Midbrain (tissue), 1 donor: ENCODE measurements at places on chromosomes 1 and 21.

- no peak for DNase-seq
Measured at GRCh38 chr1:108043707-108044106, 78.7 kb upstream of the VAV3 start.

DNA sequence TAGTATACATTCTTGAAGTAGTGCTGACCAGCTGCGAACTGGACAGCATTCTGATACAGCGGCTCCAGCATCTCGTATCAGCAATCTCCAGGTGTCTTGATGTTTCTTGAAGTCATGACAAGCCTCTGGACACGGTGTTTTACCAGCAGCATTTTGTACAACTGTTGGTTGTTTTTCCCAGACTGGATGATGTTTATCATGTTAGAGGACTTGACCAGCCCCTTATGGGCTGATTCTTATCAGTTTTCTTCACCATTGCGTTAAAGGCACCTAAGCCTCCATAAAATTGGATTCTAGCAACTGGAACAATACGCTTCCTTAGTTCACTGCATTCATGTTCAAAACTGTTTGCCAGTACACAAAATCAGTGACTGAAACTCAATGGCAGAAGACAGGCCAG lies 29.1 kb downstream of the CACHD1 start:
- DNase-seq = no peak

- DNase-seq = no peak
Measured at GRCh38 chr1:203278885-203279406, 26.4 kb upstream of the BTG2 start.

DNA sequence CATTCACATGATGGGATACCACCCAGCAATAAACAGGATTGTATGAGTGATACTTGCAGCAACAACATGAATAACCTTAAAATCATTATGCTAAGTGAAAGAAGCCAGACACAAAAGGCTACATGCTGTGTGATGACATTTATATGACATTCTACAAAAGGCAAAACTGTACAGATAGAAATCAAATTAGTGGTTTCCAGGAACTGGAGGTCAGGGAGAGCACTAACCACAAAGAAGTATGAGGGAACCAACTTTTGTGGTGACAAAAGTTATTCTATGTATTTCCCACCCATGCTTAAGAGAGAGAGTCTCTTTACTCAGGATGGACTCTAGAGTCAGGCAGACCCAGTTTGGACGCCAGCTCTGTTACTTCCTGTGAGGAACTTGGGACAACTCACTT lies 364.5 kb upstream of the DAB1 start:
- DNase-seq = no peak

DNA sequence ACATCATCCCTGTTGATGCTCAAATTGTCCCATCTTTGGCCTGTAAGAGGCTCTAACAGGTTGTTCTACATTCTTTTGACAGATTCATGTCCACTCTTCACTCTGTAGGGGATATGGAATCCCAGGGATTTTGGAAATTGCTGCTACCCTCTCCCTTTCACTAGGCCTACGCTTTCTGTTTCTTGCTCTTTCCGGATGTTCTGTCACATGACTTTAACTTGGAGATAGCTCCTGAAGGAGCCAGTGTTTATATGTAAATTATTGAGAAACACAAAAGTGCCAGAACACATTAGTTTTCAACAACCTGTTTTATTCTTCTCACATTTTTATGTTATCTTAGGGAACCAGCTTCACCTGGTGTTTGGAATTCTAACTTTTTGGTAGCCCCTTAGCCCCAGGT lies 287.1 kb upstream of the ST6GALNAC5 start:
- no peak for DNase-seq

- DNase-seq = no peak
Measured at GRCh38 chr1:117527566-117528102, 78.2 kb upstream of the TENT5C start.

- DNase-seq = no peak
Measured at GRCh38 chr1:26191739-26192138, 1.3 kb downstream of the CATSPER4 start.

- DNase-seq = no peak
Measured at GRCh38 chr21:36848730-36849274, 117.7 kb downstream of the HLCS start.

GRCh38 chr1:211518330-211519289 lies 26.6 kb upstream of the RD3 start:
- no peak for DNase-seq

DNA sequence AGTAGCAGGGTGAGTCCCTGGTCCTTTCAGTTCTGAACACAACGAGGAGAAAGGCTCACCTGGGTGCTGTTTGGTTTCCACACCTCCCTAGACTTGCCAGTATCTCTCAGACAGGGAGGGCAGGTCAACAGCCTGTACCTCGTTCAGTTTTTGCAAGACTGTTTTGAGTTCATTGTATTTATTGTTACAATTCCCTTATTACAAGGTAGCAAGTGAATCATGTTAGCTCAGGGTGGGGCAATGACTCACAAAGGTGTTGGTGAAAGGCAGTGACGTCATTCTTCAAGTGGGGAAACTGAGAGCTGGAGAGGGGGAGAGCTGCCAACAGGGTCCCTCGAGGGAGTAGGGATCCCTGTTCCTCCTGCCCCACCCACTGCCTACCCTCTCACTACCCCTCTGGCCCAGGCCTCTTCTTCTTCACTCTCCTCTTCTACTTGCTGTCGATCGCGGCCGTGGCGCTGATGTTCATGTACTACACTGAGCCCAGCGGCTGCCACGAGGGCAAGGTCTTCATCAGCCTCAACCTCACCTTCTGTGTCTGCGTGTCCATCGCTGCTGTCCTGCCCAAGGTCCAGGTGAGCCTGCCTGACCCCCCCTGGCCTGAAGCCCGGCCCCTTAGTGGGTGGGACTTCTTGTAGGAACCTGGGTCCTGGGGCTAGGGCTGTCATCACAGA lies 13.4 kb downstream of the SERINC2 start:
- DNase-seq = no peak

- peak; percentile 79 for DNase-seq
Measured at GRCh38 chr1:113073479-113073950, 517 bp downstream of the LRIG2 start.

DNA sequence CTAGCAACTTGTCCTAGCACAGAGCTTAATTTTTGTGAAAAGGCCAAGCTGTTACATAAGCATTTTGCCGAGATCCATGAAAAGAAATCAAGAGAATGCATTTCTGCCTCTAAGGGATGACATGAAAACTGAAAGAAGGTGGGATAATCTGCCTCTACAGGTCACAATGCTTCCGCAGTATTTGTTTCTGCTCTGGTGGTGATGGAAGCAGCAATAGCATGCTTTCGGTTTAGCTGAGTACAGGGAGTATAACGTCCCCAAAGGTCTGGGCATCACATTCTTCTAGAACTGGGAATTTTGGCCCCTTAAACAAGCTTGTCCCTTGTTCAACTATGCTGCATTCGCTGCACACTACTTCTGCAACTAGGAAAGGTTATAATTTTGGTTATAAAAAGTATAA lies 14.4 kb upstream of the MAGI3 start:
- no peak for DNase-seq
